Forelimb muscle (tissue), 1 donor: ENCODE measurements at places on chromosomes 7 and 10. TPM values are rescaled to one million over a fixed set of nuclear protein-coding genes. Genes with fewer than 3 reads are reported as not detected.

The SFMBT2 gene
- 6.3 TPM for polyA plus RNA-seq

The SPDYE6 gene
- polyA plus RNA-seq = 5.3 TPM

DNA sequence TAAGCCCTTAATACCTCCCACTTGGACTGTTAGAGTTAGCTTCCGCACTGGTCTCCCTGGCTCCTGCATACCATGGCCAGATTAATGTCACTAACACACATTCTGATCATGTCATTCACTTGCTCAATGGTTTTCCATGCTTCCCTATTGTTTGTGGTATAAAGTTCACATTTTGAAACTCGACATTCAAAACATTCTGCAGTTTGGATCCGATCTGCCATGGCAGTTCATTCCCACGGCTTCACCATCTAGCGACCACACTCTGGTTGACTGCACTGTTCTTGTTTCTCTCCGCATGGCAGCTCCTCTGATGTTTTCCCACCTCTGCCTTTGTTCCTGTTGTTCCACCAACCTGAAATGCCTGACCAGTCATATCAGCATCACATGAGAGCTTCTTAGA lies 87.4 kb upstream of the WAC start:
- DNase-seq = no peak

- no peak for DNase-seq
Measured at GRCh38 chr10:55426138-55426537, 625.1 kb upstream of the PCDH15 start.

GRCh38 chr7:140044251-140044650 lies 18.5 kb downstream of the PARP12 start:
- no peak for DNase-seq

DNA sequence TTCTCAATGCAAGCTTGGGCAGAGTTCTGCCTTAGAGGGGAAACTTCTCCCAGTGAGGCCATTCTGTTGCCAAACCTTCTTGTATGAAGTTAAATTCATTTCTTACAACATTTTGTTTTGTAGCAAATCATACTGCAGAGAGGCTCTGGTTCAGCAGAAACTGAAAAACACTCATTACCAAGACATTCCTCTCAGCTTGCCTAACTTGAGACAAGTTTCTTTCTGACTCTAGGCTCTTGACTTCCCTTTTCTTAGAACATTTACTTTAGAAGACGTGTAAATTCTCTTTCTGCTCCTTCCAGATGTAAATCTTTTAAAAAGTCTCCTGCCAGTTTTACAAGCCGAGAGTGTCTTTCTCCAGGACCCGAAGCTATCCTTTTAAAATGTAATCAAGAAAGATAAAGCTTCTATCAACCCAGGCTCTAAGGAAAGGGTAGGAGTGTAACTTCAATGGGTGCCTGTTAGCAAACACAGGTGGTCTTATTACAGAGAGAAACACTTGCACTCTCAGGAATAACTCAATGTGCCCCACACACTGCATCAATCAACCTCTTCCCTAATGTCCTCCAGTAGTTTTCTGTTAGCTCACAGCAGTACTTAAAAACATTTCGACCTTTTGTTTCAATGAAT lies 80.5 kb upstream of the TAS2R16 start:
- DNase-seq = no peak

DNA sequence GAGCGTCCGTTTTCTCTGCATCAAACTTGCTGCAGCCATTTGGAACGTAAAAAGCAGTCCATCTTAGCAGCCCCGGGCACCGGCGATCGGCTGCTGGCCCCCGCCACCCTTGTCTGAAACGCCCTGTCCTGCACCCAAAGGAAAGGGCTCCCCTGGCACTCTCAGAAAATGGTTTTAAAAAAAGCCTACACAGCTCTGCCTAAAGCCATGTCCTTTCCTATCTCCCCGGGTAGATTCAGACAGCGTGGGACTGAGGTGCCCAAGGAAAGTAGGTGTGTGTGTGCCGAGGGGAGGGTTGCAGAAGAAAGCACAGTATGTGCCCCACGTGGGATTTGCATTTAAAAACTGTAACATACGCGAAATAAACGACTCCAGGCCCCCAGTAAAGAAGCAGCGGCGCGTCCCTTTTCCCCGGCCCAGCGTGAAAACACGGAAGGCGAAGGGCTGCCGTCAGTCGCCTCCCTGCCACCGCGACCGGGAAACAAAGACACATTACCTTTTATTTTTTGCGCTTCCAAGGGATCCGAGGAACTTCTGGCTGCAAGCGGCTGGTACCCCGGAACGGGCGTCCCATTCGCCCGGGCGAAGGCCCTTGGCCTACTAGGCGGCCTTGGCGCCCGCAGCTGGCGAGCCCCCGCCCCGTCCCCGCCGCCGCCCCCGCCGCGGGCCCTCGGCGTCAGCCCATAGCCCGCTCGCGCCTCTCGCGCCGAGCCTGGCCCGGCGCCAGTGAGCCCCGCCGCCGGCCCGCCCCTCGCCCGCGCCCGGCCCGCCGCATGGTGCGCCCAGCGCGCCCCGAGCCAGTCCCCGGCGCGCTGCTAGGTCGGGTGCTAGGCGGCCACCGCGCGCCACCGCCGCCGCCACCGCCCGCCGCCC lies 304.6 kb downstream of the PRPF18 start:
- no peak for DNase-seq

GRCh38 chr7:116516324-116516723 lies 8.5 kb upstream of the CAV1 start:
- no peak for DNase-seq

The AGBL3 gene
- polyA plus RNA-seq = 4.9 TPM

GRCh38 chr7:136056651-136057231 lies 79.6 kb upstream of the MTPN start:
- DNase-seq = no peak

- DNase-seq = no peak
Measured at GRCh38 chr10:61835069-61835945, 66.2 kb upstream of the ARID5B start.
